ENCODE measurements at places on chromosomes 12 and 14.

DNA sequence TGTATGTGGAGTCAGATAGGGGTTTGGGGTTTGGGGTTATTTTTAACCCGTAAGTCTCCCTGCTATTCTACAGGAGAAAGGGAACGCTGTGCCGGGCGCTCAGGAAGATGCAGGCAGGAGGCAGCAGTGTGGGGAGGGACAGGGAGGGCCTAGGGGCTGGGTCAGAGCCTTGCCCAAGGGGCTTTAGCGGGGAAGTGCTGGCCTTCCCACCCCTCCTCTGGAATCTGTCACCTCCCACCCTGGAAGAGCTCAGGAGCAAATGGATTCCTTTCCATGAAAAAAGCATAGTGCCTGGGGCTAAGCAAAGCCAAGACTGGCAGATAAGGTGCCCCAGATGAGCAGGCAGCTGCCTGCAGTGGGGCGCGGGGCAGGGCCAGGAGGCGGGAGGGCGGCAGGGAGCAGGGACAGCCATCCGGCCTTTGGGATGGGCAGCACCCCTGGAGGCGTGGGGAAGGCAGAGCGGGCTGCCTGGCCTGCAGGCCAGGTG is 7.3 kb upstream of the INF2 start:
- DNase-seq, result no peak

DNA sequence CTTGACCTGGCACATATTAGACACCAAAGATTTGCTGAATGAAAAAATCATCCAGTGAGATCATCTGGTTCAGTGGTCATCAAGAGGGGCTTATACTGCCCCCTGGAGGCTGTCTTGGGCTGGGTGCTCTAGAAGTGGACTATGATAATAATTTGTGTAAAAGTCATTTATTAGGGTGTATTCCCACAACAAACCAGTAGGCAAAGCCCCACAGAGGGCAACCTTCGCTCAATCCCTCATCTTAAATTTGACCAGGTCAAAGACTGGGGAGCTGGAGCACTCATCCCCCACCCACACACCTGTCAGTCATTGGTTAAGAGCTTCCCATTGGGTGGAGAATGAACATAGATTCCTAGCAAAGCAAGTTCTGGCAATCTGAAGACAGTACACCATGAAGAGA is 20.0 kb upstream of the FICD start:
- DNase-seq, result peak; percentile 41

DNA sequence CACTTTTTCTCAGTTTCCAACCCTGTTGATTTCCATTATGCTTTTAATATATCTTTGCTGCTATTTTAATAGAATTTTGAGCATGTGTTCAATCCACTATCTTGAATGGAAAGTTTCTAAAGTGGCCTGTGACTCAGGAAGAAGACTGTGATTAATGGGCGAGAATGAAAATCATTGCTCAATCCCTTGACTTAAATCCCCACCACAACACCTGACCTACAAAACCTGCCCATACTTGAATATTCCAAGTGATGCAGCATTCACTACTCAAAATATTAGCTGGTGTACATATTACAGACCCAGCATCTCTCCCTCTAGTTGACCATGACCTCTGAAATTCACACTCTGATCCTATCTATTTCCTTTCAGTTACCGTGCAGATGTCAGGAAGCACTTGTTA is 1.3 kb upstream of the OAS3 start:
- peak; percentile 43 for DNase-seq

GRCh38 chr14:78164226-78164853 is 5.8 kb upstream of the NRXN3 start:
- no peak for DNase-seq

GRCh38 chr12:41983856-41984255 is 160.8 kb downstream of the GXYLT1 start:
- no peak for DNase-seq

DNA sequence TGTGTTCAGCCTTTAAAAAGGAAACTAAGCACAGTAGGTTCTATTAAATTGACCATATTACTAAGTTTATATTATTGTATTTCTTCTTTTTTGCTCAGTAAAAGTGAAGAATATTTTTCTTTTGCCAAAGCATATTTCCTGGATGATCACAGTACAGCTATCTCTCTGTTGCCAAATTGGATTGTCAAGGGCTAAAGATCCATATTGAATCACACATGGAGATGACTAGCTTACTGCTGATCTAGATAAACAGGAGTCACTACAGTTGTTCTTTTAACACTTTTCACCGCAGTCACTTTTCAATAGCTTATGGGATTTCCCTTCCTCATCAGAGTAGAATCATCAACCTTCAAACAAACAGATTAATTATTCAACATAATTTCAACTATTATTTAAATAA is 78.6 kb downstream of the LRRC9 start:
- DNase-seq, result no peak

DNA sequence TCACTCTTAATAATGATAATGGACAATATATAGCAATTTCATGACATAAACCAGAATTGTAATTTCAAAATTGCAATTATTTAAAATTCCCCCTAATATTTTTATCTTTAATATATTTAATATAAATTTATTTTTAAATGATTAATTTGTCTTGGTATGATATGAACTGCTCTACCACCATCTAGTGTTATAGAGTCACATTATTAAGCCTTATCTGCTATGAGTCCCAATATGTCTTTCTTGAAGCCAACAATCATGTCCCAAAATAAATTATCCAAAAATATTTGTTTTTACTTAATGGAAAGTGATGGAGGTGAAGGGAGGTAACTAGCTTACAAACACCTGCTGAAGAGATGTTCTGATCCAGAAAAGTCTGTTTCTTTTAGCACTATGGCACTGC is 151.4 kb downstream of the KCNC2 start:
- DNase-seq, result no peak

GRCh38 chr12:38697289-38697688 is 208.1 kb downstream of the CPNE8 start:
- no peak for DNase-seq

GRCh38 chr12:6891646-6892001 is 13.0 kb upstream of the LRRC23 start:
- DNase-seq, result no peak

- no peak for DNase-seq
Observed at GRCh38 chr12:67469666-67470065, 178.9 kb upstream of the DYRK2 start.

DNA sequence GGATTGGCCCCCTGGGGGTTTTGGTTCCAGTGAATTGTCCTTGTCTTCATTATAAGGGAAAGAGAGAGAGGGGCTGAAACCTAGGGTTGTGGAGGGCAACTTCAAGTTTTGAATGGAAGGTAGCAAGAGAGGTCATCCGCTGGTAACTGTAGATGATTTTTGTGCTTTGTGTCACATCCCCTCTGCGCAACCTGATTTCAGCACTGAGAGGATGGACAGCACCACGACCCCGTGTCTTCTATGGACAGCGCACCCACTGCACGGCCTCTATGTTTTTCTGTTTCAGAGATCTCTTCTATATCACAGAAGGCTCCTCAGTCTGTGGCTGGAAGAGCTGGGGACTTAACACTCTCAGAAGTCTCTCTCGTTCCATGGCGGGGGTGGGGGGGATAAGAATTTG is 127.0 kb upstream of the RPH3A start:
- no peak for DNase-seq

- no peak for DNase-seq
Observed at GRCh38 chr14:89787525-89787924, 167.0 kb downstream of the EFCAB11 start.

GRCh38 chr12:29547151-29547632 is 49.7 kb upstream of the OVCH1 start:
- DNase-seq, result no peak

- no peak for DNase-seq
Observed at GRCh38 chr12:39145175-39145999, 240.0 kb upstream of the CPNE8 start.

DNA sequence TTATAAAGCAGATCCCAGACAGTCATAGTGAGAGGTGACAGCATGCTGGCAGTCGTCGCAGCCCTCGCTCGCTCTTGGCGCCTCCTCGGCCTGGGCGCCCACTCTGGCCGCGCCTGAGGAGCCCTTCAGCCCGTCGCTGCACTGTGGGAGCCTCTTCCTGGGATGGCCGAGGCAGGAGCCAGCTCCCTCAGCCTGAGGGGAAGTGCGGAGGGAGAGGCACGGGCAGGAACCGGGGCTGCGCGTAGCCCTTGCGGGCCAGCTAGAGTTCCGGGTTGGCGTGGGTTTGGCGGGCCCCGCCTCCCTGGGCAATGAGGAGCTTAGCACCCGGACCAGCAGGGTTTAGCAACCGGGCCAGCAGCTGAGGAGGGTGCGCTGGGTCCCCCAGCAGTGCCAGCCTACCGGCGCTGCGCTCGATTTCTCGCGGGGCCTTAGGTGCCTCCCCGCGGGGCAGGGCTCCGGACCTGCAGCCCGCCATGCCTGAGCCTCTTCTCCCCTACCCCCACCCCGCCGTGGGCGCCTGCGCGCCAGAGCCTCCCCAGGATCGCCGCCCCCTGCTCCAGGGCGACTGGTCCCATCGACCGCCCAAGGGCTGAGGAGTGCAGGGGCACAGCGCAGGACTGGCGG is 451.2 kb upstream of the DCN start:
- no peak for DNase-seq

GRCh38 chr12:47328831-47329545 is 249.2 kb upstream of the AMIGO2 start:
- no peak for DNase-seq

GRCh38 chr12:116813271-116814041 is 67.8 kb downstream of the HRK start:
- no peak for DNase-seq

- no peak for DNase-seq
Observed at GRCh38 chr12:24562771-24563431, 386.0 kb downstream of the BCAT1 start.

GRCh38 chr14:73753887-73754795 is 40.0 kb upstream of the PNMA1 start:
- peak; percentile 82 for DNase-seq

GRCh38 chr14:66135831-66136230 is 350.3 kb upstream of the CCDC196 start:
- DNase-seq, result no peak

DNA sequence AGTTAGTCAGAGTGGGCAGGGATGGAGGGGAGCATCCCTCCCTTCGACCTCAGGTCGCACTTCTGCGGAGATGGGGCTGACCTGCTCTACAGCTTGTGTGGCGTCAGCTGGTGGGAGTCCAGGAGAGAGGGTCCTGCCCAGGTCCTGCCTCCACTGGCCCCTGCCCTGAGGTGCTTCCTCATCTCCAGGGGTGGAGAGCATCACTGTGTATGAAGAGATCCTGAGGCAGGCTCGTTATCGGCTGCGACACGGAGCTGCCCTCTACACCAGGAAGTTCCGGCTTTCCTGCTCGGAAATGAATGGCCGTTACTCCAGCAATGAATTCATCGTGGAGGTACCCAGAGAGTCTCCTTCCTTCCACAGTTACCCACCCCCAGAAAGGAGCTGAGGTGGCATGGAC is 20.2 kb downstream of the CLSTN3 start:
- DNase-seq, result no peak

DNA sequence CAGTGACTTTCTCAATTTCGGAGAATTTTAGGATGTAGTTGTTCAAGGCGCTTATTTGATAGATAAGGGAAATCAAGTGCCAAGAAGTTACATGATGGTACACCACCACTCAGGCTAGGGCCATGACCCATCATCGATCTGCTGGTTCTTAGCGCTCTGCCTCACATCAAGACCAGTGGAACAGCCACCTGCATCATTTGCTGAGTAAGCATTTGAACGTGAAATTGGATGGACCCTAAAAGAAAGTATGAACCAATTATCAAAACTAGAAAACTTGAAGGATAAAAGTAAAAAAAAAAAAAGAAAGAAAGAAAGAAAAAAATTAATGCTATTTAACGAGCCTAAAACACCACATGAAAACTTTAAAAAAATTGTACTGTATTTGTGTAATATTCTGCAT is 27.5 kb upstream of the KRAS start:
- no peak for DNase-seq

DNA sequence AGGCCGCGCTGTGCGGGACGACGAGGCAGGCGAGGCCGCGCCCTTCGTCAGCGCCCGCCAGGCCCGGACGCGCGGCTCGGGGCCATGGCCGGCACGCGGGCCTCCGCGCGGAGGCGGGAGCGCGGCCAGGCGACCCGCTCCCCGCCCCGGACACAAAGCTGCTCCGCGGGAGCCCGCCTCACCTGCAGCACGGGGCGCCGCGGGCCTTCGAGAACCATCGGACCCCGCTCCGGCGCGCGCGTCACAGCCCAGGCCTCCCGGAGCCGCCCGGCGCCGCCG is 342 bp downstream of the DICER1 start:
- no peak for DNase-seq

DNA sequence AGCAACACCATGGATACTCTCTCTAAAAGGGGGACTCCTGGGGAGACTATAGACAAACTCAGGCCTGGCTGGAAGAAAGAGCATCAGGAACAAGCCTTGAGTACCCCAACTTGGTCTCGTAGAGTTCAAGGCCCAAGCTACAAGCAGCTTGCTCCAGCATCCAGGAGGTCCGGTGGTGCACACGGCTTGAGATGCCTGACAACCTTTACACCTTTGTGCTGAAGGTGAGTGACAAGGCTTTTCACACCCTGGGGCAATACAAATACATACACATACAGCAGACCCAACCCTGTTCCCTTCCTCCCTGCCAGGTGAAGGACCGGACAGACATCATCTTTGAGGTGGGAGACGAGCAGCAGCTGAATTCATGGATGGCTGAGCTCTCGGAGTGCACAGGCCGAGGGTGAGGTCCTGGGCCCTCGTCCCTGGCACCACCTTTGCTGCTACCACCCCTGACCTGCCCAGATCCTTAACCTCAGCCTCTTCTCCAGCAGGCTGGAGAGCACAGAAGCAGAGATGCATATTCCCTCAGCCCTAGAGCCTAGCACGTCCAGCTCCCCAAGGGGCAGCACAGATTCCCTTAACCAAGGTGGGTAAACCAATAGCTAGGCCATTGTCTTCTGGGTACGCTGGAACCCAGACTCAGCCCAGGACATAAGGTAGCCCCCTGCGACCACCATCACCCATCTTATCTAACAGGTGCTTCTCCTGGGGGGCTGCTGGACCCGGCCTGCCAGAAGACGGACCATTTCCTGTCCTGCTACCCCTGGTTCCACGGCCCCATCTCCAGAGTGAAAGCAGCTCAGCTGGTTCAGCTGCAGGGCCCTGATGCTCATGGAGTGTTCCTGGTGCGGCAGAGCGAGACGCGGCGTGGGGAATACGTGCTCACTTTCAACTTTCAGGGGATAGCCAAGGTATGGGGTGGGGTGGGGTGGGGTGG is 41.2 kb downstream of the SH2B3 start:
- DNase-seq, result no peak

- DNase-seq, result no peak
Observed at GRCh38 chr12:31584782-31585181, 6.2 kb downstream of the DENND5B start.

- no peak for DNase-seq
Observed at GRCh38 chr14:63454863-63455622, 88.1 kb downstream of the PPP2R5E start.
